ENCODE measurements at places on chromosomes 2 and 18.

- no peak for DNase-seq
Observed at GRCh38 chr18:12477606-12478005, 69.9 kb downstream of the PRELID3A start.

DNA sequence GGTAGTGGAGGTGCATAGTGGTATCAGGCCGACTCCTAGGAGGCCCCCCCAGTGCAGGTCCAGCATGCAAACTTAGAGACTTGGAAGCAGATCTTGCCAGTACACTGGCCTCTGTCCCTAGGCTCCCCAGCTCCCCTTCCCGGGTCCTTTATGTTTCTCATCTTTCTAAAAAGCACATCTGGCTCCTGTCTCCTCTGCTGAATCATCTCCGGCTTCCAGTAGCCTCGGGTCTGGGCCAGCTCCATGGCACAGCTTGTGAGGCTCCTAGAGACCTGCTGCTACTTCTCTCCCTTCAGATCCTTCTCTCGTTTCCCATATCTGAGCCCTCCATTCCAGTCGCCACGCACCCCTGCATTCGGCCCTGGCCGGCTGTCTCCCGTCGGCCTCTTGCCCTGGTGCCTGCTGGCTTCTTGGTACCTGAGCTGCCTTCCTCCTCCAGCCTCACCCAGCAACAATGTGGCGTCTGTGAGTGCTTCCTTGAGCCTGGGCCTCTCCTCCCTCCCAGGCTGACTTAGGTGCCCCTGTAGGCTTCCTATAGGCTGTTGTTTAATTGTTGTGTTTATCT is 6.6 kb downstream of the TRAF3IP1 start:
- DNase-seq: no peak

DNA sequence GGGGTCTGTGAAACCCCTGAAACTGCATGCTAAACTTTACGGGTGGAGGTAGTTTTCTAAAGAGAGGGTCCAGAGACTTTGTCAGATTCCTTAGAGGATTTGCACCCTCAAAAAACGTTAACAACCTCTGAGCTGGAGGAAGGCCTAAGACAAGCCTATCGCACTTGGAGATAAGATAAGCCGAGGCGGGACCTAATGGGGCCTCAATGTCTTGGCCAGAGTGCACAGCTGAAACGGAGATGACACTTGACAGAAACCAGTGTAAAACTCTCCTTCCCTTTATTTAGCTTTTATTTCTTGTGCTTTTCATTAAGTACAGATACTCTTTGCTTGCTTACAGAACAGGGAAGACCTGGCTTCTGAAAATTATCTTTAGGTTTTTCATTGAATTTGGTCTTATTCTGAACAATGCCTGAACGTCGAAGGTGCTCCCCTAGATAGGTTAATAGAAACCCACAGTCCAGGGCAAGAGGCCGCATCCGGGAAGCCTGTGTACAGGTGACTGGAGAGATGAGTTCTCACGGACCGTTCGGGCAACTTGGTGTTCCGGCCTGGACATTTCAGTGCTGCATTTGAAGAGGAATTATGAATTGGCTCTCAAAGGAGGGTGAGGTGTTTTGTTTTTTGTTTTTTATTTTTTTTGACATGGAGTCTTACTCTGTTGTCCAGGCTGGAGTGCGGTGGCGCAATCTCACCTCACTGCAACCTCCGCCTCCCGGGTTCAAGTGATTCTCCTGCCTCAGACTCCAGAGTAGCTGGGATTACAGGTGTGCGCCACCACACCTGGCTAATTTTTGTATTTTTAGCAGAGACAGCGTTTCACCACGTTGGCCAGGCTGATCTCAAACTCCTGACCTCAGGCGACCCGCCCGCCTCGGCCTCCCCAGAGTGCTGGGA is 49.7 kb downstream of the SH3BP4 start:
- no peak for DNase-seq

DNA sequence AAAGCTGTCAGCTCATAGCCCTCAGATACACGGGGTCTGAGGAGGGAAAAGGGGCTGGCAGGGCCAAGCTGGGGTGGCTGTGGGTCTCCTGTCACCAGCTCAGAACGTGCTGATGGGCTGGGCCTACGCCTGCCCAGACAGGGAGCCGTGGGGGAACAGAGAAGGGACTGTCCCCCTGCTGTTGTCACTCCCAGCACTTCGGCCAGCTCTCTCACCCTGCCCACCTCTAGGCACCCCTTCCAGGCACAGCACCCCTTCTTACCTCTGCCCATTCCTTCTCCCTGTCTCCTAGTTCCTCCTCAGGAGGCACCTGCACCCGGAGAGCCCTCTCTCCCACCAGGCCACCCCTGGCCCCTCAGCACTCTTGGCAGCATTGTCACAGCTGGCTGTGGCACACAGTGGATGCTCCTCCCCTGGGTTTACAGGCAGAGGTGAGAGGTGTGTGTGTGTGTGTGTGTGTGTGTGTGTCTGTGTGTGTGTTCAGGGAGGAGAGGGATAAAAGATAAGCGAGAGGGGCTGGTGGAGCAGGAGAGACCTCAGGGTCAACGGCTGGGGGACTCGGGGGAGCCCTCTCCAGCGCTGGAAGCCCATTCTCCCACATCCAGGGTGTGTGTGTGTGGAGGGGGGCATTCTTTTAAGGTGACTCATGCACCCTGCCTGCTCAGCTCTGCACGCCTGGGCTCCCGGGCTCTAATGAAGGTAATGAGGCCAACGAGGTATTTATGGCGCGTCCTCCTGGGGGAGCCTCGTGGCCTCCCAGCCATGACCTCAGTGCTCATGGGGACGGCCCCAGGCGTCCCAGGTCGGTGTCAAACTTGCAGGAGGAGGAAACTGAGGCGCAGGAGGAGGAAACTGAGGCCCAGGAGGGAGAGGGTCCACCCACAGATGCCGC is 66.1 kb upstream of the SMAD7 start:
- no peak for DNase-seq

GRCh38 chr2:15984368-15985255 is 44.3 kb downstream of the MYCN start:
- peak; percentile 97 for DNase-seq

Measured in globus pallidus (tissue), 1 donor.